ENCODE measurements at places on chromosomes 7 and 10.

GRCh38 chr7:33773053-33773452, 132.3 kb upstream of the BMPER start:
- DNase-seq = no peak

DNA sequence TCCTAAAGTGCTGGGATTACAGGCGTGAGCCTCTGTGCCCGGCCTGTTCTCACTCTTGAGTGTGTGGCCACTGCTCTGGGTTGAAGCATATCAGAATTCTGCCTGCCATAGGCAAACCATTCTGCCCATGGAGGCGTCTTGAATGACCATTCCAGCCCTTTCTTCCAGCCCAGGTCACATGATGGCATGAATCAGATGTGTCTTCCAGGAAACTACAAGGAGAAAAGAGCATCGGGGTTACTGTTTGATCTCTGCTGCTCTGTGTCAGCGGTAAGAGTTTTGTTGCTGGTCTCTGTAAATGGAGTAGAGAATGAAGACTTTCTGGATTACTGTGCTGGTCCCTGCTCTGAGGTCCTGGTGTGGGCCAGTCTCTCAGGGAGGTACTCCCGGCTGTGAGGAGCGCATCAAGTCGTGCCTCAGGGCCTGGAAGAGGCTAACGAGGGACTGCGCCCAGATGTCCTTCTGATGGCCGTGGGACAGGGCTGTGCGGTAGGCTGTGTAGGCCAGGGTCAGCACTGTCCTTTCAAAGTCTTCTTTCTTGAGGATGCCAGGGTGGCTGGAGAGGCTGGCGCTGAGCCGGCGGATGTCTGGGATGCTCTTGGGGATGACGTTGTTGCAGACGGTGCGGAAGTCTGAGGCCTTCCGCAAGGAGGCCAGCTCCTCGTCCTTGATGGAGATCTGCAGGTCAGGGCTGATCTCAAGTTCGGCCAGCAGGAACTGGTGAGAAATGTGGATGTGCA, 5.8 kb upstream of the SLC13A4 start:
- no peak for DNase-seq

GRCh38 chr7:82617156-82617555, 173.6 kb upstream of the CACNA2D1 start:
- DNase-seq = no peak

- DNase-seq = no peak
These were observed 83.5 kb downstream of the TNS3 start for GRCh38 chr7:47498229-47499056.

DNA sequence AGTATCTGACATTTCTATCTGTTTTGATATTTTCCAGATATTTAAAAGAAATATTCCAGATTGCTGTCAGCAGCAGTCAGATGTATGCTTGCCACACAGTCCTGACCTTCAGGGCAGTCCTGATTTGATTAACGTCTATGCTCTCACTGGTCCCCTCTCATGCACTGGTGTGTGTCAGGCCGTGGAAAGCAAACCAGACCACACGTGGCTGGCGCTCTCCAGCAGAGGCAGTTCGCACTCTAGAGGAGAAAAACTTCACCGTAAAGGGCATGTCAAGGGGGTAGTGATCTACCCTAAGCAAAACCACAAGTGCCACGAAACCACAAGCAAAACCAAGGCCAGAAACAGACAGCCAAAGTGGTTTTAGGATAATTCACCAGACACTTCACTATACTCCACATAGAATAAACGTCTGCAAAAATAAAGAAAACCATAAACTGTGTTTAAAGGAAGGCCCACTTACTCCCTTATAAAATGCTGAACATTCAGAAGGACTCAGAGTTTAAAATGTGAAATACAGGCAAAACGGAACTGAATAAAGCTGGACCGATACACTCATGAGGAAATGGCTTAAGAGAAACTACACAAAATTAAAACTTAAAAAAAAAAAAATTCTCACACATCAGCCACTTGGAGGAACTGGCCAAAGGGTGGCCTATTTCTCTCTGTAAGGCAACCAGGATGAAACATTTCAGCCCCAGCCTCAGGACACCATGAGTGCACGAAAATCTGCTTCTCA, 26.4 kb downstream of the PARP12 start:
- DNase-seq = no peak

- no peak for DNase-seq
These were observed 2.3 kb downstream of the INPP5A start for GRCh38 chr10:132539894-132540293.

DNA sequence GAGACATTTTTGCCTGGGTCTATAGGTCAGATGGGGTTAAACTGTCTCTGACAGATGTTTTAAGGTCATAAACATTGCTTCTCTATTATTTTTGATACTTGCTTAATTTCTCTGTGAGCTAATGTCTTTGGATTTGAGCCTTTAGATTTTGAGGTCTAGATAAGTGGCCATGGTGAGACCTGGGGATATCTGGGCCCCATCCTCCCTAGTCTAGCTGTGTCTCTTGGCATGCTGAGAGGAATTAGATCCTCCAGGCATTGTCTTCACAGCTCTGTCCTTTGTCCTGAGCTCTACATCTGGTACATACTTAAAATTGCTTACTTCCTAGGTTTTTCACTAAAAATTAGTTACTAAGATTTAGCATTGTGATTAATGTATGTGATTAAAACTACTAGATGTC, 265.0 kb upstream of the NPSR1 start:
- DNase-seq = no peak

- DNase-seq = no peak
These were observed 36.8 kb downstream of the RSU1 start for GRCh38 chr10:16780338-16780880.

DNA sequence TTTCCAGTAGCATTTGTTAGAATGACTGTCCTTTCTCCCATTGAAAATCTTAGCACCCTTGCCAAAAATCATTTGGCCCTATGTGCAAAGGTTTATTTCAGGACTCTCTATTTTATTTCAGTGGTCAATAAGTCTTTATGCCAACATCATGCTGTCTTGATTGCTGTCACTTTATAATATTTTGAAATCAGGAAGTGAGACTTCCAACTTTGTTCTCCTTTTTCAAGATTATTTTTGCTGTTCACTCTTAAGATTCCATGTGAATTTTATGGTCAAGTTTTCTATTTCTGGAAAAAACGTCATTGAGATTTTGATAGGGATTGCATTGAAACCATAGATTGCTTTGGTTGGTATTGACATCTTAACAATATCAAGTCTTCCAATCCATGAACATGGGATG, 65.1 kb downstream of the PAXIP1 start:
- DNase-seq = no peak
